CD4-positive, alpha-beta memory T cell (primary cell): ENCODE measurements at places on chromosomes 3 and 15.

GRCh38 chr3:52494445-52494844 lies 693 bp upstream of the STAB1 start:
- no peak for DNase-seq

- no peak for DNase-seq
Measured at GRCh38 chr15:50911001-50911400, 2.5 kb downstream of the AP4E1 start.

DNA sequence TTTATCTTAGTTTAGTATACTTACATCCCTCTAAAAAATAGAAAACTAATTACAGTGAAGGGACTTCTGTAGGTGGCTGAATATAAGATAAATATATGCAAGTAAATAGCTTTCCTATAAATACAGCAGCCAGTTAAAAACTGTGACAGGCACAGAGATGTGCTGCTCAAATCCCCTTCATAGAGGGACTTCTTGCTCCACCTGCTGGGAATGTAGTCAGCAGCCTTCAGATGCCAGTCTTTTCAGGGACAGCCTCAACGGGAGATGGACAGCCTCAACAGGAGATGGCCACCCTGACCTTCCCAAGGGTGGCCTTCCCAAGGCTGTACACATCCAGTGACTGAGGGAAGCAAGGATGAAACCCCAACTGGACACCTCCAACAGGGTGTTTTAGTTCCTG lies 15.7 kb upstream of the PRR23E start:
- DNase-seq, result no peak

DNA sequence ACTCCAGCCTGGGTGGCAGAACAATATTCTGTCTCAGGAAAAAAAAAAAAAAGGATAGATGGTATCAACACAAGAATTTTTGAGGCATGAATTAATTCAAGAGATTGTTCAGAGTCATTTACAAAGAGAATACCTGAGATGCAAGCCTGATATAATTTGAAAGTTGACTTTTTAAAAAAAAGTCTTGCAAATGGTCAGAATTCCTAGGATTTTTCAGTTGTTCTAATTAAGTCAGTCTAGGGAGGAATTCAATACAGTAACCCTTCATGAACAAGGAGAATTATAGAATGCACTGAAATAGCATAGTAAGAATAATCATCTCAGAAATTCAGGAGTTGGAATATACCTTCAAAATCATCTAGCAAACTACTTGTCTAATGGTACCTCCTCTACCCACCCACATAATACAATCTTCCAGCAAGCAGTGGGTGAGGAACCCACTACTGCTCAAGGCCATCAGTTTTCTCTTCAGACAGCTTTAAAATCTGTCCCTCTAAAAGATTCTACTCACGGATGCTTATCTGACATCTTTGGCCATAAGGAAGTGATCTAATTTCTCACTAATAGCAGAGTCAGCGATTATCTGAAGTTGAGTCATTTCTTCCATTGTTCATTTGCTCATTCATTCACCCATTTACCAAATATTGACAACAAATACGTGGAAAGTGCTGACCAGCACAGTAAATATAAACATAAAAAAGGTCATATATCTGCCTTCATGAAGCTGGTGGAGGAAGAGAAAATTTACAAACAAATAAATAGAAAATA lies 159.6 kb downstream of the GREM1 start:
- no peak for DNase-seq

DNA sequence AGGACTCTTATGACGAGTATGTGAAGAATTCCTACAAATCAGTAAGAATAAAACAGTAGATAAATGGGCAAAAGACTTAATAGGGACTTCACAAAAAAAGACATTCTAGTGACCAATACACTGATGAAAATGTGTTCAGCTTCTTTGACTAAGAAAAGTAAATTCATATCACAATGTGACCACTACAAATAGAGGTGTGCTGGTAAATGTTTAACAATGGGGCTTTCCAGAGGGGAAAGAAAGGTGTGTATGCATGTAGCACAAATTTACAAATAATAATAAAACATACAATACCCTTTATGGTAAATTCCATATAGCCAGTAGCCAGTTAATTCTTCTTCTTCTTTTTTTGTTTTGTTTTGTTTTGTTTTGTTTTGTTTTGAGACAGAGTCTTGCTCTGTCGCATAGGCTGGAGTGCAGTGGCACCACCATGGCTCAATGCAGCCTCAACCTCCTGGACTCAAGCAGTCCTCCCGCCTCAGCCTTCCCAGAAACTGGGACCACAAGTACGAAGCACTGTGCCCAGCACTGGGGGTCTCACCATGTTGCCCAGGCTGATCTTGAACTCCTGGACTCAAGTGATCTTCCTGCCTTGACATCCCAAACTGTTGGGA lies 17.5 kb upstream of the NMD3 start:
- DNase-seq, result no peak
